ENCODE measurements at places on chromosomes 4 and X.

GRCh38 chr4:119643306-119644042 is 14.9 kb upstream of the PDE5A start:
- DNase-seq = no peak

DNA sequence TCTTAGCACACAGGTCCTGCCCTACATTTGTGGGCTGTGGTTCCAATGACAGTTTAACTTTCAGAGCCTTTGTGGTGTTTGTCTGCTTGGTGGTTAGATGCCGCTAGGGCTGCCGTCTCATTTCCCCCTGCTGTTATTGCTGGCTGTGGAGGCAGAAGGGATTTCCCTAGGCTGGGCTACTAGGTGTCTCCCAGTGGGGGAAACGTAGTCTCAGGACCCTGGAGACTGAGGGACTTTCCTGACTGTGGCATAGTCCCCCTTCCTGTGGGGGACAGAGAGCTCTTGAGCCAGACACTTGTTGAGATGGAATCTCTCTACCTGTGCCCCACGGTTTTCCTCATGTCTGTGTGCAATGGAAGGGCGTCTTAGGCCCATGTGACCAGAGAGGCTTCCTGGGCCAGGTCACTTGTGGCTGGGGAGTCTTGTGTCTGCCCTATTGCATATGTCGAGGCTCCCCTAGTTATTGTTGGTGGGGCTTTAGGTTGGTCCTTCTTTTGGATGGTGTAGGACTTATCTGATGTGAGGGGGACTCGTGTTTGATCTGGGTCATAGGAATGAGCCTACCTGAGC is 68.2 kb downstream of the ARHGAP10 start:
- no peak for DNase-seq

DNA sequence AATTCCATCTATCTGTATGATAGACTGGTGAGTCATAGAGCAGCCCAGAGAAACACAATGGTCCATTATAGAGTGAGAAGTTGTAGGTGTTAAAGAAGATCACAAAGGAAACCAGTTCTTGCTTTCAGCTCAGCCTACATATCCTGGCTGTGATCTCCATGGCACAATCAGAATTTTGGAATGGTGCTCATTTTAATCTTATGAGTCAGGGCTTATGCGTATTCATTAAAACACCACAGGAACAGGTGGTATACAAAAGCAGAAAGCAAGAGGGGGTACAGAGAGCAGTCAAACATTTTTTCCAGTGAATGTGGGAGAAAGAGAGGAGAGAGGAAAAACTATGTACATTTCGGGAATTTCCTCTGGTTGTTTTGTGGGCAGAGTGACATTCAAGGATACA is 126.9 kb downstream of the MFAP3L start:
- DNase-seq = no peak

- no peak for DNase-seq
Observed at GRCh38 chr4:65845199-65845773, 175.0 kb upstream of the EPHA5 start.

DNA sequence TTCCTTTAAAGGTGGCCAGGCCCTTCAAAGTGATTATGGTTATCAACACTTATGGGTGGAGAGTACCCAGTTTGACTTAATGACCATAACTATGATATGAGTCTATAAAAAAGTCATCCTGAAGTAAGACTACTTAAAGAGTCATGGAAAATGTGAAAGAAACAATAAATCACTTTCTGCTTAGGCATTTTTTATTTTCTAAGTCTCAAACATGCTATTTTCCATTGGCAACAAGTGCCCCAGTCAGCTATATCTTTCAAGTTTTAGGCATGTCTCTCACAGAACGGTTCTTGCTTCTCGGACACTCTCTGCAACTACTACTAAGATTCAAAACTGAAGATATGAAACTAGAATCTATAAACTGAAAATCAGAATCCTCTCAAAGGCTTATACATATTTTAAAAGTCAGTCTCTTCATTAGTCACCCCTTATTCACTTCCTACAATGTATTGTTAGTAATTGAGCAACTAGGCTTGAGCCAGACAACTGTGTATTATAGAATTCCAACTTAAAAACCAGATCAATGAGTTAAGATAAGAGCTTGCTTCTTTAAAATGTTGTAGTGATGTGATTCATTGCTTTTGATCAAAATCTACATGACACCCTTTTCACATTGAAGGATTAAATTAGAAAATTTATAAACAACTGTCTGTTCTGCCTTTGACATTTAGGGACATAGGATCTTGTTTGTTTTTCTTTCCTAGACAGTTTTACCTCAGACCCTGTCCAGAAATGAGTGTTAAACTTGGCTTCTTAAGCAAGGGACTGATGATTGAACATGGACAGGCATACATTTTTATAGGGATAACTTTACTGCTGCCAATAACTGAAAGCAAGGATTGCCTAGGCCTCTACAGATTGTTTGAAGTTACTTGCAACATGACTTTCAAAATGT is 2.9 kb downstream of the ANTXR2 start:
- no peak for DNase-seq

DNA sequence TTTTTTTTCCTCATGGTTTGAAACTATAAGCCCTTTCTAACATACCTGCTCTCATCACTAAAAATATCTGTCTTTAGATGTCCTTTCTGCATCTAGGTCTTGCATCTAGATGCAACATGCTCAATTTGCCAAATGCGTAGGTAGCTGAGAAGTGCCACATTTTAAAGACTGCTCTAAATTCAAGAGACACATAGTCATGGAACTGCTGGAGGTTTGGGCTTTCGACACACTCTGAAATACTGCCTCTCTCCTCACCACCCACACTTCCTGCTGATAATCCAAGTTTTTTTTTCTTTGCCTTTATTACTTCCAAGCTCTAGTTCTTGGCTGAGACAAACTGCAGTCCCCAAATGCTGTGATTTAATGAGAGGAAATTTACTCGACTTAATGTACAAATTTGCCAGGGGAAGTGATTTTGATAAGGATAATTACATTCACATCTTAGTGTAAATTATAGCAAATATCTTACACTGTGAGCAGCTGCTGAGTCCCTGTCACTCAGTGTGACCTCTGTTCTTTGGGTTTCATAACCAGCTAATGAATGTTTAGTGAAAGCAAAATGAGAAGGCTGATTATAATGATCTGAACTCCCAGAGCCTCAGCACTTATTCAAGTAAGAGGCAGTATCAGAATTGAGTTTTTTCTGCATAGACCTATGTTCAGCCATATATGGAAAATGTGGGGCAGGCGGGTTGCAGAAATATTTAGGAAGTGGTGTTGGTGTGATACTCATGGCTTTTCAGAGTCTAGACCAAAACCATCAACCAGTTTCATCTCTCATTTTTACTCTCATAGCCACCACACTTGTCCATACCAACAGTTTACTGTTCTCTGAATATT is 31.3 kb downstream of the DRD5 start:
- DNase-seq = peak; percentile 23

DNA sequence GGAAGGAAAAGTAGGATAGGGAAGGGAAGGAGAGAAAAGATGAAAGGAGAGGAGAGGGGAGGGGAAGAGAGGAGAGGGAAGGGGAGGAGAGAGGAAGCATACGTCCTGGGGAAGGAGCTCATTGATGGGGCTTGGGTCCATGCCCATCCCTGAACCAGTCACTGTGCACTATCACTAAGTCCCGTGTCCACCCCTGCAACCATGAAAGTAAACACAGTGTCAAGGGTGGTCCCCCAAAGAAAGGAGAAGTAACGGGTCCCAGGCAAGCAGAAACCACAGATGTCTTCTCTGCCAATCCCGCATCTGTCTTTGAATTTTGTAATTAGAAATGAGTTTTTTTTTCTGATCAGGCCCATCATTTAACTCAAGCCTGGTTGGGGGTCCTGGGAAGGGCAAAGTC is 55.2 kb downstream of the LGI2 start:
- DNase-seq = no peak

GRCh38 chrX:15271757-15272156 is 1.9 kb upstream of the ASB9 start:
- DNase-seq = no peak
